Left ventricle myocardium inferior (tissue), 1 donor: ENCODE measurements at places on chromosomes 3 and 15.

DNA sequence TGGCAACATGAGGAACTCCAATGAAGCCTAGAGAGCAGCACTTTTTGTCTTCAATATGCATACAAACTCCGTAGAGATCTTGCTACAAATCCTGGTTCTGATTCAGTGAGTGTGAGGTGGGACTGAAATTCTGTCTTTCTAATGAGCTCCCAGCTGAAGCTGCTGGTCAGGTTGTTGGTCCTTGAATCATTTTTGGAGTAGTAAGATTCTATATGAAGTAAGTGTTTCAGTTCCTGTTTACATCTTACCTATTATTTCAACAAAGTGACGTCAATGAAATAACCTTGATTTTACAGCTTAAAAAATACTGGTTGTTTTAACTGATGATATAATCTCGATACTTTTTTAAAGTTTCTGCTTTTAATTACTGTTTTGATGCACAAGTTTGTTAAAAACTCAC is 33.9 kb downstream of the SHQ1 start:
- DNase-seq, result no peak

- no peak for DNase-seq
Measured at GRCh38 chr3:132963786-132964185, 74.4 kb upstream of the TMEM108 start.

GRCh38 chr3:67712259-67712658 is 57.8 kb upstream of the SUCLG2 start:
- no peak for DNase-seq

- DNase-seq, result no peak
Measured at GRCh38 chr3:113533534-113533892, 1.2 kb downstream of the SIDT1 start.

DNA sequence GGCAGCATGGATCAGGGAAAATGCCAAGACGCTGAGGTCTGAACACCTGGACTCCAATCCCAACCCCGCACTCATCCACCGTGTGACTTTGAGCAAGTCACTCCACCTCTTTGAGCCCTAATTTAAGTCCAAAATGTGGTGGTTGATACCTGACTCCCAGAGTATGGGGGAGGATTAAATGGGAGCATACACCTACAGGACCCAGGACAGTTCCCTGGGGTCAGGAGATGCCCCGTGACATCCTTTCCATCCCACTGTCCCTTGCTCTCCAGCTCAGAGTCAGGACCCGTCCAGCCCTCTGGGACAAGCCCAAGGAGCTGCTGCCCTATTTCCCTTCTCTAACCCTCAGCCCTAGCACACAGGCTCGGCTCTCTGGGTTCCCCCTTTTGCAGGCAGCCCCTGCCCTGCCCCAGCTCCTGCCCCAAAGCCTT is 276.4 kb downstream of the XXYLT1 start:
- no peak for DNase-seq

- no peak for DNase-seq
Measured at GRCh38 chr3:136595913-136596697, 156.1 kb downstream of the STAG1 start.
